ENCODE measurements at places on chromosomes 12 and 14.

GRCh38 chr14:69054030-69054429 is 74.9 kb upstream of the ACTN1 start:
- DNase-seq = no peak

GRCh38 chr14:68033336-68033932 is 213.9 kb downstream of the RAD51B start:
- no peak for DNase-seq

- DNase-seq = no peak
These were observed 23.6 kb upstream of the REP15 start for GRCh38 chr12:27672643-27673042.

DNA sequence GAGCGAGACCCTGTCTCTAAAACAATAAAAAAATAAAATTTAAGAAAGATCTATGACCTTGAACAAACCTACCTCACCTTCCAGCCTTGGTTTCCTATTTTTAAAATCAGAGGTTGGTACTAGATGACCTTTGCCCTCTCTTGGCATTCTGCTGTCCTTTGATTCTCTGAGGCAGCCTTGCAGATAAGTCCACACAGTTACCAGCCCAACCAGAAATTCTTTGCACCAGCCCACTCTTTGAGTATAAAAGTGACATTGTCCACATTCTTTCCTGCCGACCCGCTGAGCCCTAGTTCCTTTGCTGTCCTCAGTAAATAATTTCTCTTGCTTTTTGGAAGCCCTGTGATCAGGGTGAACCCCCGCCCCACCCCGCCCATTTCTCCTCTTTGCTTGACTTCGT is 150.4 kb downstream of the PHETA1 start:
- DNase-seq = no peak

DNA sequence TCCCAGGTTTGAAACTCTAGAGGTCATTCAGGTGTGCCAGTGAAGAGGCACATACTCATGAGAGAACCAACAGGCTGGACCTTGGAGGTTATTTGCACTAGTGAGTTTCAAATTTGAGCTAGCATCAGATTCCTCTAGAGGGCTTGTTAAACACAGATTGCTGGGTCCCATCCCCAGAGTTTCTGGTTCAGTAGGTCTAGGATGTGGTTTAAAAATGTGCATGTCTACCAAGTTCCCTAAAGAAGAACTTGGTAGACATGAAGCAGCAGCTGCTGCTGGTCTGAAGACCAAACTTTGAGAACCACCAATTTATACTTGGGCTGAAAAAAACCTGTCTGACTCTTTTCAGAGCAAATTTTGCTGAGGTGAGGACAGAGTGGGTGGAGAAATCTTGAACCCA is 61.7 kb downstream of the SUSD6 start:
- DNase-seq = no peak

- no peak for DNase-seq
These were observed 619 bp downstream of the ERC1 start for GRCh38 chr12:991350-992333.

DNA sequence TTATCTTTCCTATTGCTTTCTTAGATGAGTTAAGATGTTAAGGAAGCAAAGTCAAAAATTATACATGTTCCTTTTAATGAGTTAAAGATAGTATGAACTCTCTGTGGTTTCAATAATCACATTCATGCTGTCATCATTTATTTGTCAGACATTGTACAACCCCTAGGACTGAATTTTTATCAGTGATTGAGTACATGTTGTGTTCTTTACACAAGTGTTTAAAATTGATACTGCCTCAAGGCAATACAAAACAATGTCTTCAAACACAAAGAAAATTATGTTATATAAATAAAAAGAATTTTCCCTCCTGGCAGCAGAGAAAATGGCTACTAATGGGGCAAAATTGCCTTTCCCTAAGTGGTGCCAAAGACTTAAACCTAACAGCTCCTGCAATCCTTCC is 34.6 kb upstream of the KCNJ8 start:
- no peak for DNase-seq

DNA sequence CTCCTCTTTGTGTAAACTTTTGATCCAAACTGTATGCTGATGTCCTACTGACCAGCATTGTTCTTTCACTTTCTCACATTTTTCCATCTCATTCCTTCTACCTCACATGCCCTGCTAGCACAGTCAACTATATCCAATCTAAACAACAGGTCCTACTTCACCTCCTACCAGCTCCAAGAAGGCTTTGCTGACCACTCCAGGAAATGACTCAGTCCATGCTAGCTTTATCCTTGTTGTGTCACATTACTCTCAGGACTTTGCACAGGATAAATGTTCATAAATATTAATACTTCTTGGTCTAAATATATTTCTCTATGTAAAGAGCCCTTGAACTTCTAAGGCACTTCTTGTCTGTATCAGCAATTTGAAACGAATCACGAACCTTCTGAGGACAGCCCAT is 64.9 kb upstream of the PCED1B start:
- peak; percentile 74 for DNase-seq

DNA sequence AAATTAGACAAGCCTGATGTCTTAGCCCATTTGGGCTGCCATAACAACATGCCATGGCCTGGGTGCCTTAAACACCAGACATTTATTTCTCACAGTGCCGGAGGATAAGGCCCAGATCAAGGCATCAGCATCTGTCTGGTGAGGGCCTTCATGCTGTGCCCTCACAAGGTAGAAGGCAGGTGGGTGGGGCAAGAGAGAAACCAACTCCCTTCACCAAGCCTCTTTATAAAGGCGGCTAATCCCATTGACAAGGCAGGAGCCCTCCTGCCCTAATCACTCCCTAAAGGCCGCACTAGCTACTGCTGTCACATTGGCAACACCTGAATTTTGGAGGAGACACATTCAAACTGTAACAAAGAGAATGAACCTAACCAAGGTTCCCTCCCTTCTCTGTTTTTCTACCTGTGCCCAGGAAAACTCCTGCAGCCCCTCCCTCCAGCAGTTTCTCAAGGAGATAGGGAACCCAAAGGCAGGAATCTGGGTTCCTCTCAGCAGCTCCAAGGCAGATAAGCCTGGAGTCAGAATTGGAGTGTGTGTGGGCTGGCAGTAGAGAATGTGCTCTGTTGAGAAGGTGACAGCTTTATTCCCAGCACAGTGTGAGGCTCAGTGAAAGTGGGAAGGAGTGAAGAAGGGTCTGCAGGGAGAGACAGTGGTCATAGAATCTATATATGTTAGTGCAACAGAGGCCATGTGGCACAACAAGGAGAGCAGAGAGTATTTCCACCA is 21.7 kb upstream of the GPATCH2L start:
- DNase-seq = no peak

GRCh38 chr14:61285364-61285763 is 4.2 kb upstream of the TMEM30B start:
- DNase-seq = no peak

DNA sequence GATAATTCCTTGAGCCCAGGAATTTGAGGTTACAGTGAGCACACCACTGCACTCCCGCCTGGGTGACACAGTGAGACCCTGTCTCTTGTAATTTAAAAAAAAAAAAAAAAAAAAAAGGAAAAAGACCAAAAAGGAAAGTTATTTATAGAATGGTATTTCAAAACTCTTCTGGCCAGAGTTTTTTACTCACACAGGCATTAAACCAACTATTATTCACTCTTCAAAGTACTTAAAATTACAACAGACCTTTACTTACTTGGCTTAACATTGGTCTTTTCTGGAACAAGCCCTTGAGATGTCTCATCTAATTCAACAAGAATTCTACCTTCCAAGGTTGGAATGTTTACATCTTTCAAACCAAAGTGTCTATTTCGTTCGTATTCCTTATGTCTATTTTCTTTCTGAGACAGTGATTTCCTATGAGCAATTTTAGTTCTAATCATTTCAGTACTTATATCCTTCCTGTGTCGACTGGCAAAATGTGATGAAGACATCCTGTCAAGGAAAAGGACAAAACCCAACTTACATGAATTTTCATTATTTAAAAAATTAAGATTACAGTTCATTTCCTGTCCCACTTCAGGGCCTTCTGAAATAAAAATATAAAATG is 2.6 kb downstream of the DLGAP5 start:
- DNase-seq = peak; percentile 17

DNA sequence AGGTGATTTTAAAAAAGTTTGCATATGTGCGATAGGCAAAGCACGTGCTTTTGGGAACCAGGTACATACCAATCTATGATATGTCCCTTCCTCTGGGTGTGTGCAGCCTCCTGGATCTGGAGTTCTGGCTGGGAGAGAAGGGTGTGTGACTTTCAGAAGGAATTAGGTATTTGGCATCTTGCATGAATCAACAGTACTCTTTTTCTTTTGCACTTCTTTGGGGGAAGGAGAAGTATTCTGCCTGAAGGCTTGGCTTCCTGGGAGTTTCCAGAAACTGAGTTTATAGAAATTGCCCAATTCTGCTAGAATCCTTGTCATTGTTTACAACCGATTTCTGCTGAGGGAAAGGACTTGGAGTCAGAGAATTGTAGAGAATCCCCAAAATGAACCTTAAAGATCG is 2.9 kb upstream of the CLMN start:
- no peak for DNase-seq

Data from fibroblast of upper back skin (primary cell).